ENCODE measurements at places on chromosomes 7 and 10.

- no peak for DNase-seq
These were observed 2.1 kb downstream of the CASP7 start for GRCh38 chr10:113681533-113682470.

DNA sequence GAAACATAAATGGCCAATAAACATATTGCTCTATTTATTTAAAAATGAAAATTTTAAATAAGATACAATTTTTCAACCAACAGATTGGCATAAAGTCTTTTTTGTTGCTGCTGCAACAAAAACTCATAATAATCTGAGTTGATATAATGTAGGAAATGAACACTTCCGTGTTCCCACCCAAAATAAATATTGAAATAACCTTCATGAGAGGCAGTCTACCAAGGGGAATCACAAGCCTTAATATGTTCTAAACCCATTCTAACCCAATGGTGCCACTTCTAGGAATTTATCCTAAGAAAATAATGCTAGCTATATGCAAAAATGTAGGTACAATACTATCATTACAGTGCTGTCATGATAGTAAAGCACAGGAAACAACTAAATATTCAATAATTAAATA is 39.1 kb downstream of the SLC25A13 start:
- DNase-seq, result no peak

GRCh38 chr10:44510379-44511115 is 125.7 kb upstream of the CXCL12 start:
- no peak for DNase-seq

DNA sequence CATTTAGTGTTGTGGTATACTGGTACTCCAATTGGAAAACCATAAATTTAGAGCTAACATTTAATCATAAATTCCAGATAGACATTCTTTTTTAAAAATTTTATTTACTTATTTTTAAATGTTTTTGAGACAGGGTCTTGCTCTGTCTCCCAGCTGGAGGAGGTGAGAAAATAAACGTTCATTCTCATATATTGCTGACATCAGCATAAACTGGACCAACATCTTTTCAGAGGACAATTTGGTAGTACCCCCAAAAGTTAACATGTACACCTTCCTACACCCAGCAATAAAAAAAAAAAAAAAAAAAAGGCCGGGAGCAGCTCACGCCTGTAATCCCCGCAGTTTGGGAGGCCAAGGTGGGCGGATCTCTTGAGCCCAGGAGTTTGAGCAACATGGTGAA is 5.2 kb downstream of the TAS2R60 start:
- no peak for DNase-seq

- no peak for DNase-seq
These were observed 208.6 kb upstream of the KIAA1217 start for GRCh38 chr10:24000271-24000813.

- no peak for DNase-seq
These were observed 19.4 kb downstream of the PON3 start for GRCh38 chr7:95376632-95377400.

- no peak for DNase-seq
These were observed 64.4 kb downstream of the DNAJB9 start for GRCh38 chr7:108634036-108634435.

GRCh38 chr10:13743101-13743693 is 156.4 kb downstream of the PRPF18 start:
- DNase-seq, result no peak

- no peak for DNase-seq
These were observed 132.8 kb downstream of the DYNC1I1 start for GRCh38 chr7:95905167-95905566.

DNA sequence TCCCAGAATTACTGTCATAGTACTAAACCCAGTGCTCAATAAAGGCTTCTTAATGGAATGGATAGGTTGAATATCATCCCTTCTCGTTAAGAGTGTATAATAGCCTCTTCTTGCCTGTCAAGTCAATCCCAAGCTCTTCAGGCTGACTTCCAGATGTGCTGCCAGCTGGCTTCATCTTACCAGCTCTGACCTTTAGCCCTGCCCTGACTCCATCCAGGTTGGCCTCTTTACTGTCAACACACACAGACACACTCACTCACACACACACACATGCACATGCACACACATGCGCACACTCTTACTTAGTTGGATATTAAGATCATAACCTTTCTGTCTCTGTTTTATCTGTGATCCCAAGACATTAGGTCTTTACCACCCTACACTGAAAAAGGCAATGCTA is 49.1 kb downstream of the ASB4 start:
- no peak for DNase-seq

DNA sequence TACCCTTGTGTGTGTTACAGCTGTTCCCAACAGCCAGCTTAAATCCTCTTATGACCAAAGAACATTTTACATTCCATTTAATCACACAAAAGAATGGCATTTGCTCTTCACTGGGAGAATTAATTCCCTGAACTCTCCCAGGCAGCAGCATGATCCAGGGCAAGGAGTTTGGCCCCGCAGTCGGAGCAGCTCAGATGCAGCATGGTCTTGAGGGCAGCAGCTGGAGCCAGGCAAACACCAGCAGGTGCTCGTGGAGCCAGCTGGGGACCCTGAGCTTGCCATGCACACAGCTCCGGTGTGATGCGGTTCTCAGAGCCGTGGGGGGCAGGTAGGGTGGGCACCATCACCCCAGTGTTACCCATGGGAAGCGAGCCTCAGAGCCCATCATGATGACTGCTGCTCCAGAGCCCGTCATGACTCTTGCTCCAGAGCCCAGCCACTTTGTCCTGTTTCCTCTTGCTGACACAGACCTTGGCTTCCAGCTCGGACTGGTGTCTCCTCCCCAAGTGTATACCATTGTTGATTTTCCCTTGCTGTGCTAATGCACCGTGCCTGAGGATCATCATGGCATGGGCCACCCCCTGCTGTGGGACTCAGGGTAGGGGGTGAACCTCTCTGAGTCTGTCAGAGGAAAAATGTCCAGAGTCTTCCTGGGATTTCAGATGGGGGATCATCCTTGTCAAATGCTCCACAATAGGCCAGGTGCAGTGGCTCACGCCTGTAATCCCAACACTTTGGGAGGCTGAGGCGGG is 75.8 kb downstream of the ZRANB1 start:
- no peak for DNase-seq

- no peak for DNase-seq
These were observed 178.4 kb downstream of the ARHGAP12 start for GRCh38 chr10:31749981-31750840.

- DNase-seq, result no peak
These were observed 8.6 kb downstream of the CAMK2G start for GRCh38 chr10:73865459-73866442.

DNA sequence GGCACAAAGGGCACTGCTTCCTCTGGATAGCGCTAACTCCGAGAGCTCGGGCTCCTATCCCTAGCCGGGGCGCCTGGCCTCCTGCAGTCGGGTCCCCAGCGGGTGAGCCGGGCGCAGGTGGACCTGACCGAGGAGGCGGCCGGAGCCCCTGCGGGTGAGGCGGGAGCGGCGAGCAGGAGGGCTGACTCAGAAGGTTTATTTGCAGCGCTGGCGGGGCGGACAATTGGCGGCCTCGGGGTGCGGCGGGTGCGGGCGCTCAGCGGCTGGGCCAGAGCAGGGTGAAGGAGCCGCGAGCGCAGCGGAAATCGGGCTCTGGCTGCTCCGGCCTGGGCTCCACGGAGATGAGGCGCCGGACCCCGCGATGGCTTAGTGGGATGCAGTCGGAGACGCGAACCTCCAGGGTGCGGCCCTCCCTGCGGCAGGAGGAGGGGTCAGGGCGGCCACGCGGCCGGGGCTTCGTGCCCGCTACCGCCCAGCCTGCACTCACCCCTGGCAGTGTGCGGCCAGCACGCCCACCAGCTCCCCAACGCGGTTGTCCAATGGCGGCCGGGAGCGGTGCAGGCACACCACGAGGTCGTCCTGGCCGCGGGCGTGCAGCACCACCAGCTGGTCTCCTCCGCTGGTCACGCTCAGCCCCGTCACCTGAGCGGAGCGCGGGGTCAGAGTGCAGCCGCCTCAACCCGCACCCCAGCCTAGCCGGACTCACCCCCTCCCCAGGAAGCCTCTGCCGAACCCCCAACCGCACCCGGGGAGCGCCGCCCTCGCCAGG is 16.1 kb downstream of the MYO1G start:
- no peak for DNase-seq

DNA sequence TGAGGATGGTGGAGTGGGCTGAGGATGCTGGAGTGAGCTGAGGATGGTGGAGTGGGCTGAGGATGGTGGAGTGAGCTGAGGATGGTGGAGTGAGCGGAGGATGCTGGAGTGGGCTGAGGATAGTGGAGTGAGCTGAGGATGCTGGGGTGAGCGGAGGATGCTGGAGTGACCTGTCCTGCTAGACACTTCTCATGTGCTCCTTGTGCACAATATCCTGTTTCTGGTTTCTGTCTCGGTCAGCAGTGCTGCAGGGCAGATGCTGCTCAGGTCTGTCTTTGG is 29.2 kb downstream of the ANXA8 start:
- DNase-seq, result no peak

DNA sequence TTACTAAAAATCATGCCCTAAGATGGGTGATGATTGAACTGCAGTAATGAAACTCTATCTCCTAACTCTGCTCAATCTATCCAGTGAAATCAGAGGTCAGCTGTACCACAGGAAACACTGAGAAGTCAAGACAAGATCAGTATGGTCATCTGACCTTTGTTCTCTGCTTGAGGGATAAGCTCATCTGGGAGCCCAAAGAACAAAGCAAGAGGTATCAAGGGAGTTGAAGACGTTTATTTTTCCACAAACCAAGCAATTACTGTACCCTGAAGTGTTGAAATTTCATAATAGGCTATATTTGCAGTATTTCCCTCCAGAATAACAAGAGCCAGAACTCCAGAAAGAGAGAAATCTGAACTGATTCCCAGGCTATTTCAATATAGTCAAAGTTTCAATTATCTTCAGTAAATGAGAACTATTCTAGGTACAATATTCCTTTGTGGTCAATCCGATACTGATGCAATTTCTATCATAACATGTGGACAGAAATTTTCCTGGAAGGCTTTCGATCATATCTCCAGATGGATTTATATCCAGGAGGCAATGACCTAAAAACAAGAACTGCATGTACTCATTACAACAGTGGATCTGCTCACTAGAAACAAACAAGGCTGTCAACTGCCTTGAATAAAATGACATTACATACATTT is 345.3 kb downstream of the TNS3 start:
- no peak for DNase-seq

GRCh38 chr10:13712837-13713581 is 126.2 kb downstream of the PRPF18 start:
- DNase-seq, result no peak

- DNase-seq, result no peak
These were observed 52.7 kb downstream of the GRB10 start for GRCh38 chr7:50729962-50730361.

GRCh38 chr10:82908751-82909150 is 1033.8 kb downstream of the NRG3 start:
- DNase-seq, result no peak

- no peak for DNase-seq
These were observed 835 bp upstream of the DGKI start for GRCh38 chr7:137847568-137848050.

DNA sequence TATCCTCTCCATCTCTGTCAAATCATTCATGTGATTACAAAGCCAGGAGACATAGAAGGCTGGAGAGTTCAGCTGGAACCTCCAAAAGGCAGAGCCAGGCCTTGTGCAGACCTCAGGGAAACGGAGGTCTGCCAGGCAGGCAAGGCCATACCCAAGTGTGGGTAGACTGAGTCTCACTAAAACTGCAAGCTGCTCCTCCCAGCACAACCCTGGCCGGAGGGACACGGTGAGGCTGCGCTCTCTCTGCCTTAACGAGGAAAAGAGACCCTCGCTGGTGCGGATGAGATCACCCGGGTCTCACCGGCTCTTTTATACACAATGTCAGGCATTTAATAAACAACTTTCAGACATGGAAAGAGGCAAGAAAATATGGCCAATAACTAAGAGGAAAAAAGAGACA is 66.1 kb upstream of the INPP5A start:
- no peak for DNase-seq

DNA sequence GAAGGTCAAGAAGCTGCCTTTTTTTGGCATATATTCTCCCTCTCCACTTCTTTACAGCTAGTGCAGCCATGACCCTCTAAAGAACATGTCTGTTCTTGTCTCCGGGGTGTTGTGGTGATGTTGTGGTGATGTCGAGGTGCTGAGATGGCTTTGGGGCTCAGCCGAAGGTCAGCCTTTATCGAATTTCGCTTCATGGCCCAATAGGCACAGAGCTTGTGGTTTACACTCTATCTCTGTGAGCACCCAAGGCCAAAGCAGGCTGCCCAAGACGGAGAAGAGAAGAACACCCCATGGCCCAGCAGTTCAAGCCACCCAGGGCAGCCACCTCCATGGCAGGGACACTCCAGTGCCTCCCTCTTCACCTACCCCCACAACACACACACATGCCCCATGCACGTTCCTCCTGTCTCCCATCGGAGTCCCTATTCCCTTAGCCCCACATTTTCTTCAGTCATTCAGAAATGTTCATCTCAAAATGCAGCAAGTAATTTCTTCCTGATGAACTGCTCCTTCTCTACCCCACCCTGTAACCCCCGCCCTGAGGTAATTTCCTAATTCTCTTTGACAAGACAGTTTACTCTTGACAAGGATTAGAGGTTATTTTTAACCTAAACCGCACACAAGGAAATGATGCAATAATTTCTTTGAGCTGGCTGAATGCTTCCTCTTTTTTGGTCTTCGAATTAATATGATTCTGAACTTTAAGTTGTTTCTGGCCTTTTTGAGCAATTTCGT is 18.6 kb upstream of the ADRB1 start:
- no peak for DNase-seq

GRCh38 chr10:15168291-15168785 is at the start of gene NMT2:
NMT2 (minus strand) TSS chr10:15168693; CDS start chr10:15168612, 81 bp downstream.
- DNase-seq, result peak; percentile 91

- DNase-seq, result no peak
These were observed 90.3 kb upstream of the TCF7L2 start for GRCh38 chr10:112859793-112860192.

DNA sequence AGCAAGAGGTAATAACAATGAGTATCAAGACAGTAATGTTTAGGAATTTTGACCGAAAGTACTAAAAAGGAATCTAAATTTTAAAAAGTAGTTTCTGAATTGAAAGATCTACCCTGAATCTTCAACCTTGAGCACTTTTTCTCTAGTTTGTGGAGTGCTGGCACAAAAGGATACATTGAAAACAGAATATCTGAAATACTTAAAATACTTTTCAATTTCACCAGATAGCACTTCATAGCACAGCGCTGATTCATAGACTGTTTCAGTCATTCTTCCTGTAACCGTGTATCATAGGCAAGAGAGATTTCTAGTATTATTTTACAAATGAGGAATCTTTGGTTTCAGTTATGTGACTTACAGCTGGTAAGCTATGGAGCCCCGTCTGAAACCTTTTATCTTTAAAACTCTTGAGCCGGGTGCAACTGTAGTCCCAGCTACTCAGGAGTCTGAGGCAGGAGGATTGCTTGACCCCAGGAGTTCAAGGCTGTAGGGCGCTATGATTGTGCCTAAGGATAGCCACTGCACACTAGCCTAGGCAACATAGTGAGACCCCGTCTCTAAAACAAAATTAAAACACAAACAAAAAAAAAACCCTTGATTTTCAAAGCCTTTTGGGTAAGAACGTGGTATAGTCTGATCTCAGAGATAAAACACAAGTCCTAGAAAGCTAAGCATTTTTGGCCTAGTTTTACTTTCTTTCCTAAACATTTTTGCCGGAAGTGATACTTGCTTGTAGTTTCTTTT is 35.1 kb downstream of the FHIP2A start:
- DNase-seq, result no peak

GRCh38 chr7:55272328-55272727 is 92.8 kb upstream of the LANCL2 start:
- no peak for DNase-seq

- DNase-seq, result no peak
These were observed 127.3 kb downstream of the CUL2 start for GRCh38 chr10:34962866-34963265.

GRCh38 chr7:117271566-117271965 is 51.3 kb downstream of the WNT2 start:
- DNase-seq, result no peak

GRCh38 chr10:104349623-104350126 is 4.0 kb upstream of the CFAP58 start:
- no peak for DNase-seq

Measured in neuronal stem cell (in vitro differentiated cells).